ENCODE measurements at places on chromosomes 7 and 10.

GRCh38 chr7:79241288-79242060, 212.0 kb downstream of the MAGI2 start:
- no peak for DNase-seq

DNA sequence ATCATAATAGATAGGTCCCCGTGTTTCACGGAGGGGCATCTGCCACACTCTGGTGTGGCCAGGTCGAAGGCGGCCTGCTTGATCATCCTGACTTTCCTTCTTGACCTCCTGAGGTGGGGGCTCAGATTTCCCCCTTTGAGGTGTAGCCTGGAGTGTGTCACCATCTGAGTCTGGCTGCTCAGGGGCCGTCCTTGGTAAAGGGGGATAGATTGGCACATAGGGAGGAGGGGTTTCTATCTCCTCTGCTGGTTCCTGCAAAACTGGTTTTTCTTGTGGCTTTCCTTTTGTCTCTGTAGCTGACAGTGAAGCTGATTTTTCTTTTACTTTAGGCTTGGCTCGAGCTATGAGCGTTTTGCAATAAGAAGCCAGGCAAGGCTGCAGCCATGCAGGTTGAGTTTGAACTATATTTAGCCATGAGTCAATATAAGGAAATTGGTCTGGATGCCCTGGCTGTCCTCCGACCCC, 7.1 kb upstream of the ZNF117 start:
- DNase-seq = no peak

GRCh38 chr10:6239213-6239991, 36.7 kb downstream of the PFKFB3 start:
- no peak for DNase-seq

GRCh38 chr10:119344381-119344780, 137.0 kb downstream of the GRK5 start:
- no peak for DNase-seq

DNA sequence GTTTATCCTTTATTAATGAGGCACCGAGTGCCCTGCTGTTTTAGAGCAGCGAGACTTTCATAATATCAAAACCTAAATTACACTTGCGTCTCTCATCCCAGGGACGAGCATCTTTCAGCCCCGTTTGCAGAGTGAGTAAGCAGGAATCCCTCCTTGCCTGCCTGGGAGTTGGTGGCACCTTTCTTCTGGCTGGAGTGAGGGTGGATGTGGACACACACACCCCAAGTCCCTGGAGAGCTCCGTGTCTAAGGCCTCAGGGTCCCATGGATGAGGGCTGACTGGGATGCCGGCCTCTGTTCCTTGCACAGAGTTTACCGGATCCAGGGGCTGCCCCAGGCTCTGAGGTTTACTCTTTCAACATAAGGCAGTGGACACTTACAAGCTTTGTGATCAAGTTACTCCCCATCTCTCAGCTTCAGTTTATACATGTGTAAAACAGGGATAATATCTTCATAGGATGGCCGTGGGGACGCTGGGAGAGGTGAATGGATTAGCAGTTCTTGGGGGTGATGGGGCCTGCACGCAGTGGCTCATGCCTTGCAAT, 24.5 kb downstream of the POLL start:
- DNase-seq = no peak

GRCh38 chr10:95287281-95287680, 3.5 kb downstream of the PDLIM1 start:
- no peak for DNase-seq

DNA sequence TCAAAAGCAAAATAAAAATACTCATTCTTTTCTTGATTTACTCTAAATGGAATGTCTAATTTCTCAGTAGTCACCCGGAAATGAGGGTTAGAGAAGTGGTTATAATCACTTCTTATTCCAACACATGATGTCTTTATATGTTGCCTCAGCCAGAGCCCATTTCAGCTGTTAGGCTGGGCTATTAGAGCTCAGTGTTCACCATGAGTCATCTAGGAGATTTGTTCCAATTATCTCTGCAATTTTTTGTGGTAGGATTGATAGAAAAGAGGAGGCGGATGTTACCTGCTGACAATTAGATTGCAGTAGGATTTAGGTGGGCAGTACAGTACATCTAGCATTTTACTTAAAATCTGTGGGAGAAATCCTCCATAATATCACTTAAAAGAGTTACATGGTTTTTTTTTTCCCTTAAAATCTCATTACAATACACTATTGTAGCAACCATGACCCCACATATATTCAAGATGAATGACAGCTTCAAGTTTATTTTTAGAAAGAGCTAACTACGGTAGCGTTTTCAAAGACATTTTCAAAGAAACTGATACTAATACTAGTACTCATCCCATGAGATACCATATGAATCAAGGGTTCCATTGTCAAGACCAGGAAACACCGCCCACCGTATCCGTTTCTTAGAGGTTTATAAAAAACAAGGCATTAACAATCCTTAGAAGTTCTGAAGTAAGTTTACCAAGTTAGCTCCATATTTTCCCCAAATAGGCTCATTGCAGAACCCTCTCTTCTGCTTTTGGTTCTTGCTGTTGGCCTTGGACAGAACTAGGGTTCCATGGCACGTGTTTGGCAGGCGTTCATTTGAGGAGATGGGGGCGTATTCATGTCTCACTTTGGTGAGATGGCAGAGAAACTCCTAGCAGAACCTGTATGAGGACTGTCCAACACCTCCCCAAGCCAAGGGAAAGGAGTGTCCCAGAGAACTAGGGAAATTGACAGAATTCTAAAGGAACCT, 10.4 kb downstream of the CPA2 start:
- DNase-seq = no peak

DNA sequence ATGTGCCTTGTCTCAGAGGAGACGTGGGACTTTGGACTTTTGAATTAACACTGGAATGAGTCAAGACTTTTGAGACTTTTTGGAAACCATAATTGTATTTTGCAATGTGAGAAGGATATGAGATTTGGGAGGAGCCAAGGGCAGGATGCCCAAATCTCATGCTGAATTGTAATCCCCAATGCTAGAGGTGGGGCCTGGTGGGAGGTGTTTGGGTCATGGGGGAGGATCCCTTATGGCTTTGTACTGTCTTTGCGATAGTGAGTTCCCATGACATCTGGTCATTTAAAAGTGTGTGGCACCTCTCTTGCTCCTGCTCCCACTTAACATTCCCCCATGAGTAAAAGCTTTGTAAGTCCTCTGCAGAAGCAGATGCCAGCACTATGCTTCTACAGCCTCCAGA, 39.2 kb downstream of the DNAJC9 start:
- DNase-seq = no peak

GRCh38 chr10:38032886-38033285, 22.4 kb downstream of the ZNF33A start:
- DNase-seq = no peak

GRCh38 chr7:22213081-22213480, 143.9 kb downstream of the RAPGEF5 start:
- no peak for DNase-seq

DNA sequence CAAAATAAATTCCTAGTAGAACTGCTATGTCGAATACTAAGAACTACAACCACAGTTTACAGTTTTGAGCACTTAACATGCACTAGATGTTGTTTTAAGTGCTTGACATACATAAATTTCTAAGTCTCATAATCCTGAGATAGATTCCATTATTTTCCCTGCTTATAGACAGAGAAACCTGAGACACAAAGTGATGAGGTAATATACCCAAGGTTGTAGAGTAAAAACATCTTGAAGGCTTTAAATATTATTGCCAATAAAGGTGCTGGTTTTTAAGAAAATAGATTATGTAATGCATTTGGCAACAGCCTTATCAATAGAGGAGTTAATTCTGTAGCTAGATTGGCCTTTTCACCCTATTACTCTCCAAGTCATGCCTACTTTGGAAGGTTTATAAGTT, 48.2 kb downstream of the PLEKHA8 start:
- no peak for DNase-seq

DNA sequence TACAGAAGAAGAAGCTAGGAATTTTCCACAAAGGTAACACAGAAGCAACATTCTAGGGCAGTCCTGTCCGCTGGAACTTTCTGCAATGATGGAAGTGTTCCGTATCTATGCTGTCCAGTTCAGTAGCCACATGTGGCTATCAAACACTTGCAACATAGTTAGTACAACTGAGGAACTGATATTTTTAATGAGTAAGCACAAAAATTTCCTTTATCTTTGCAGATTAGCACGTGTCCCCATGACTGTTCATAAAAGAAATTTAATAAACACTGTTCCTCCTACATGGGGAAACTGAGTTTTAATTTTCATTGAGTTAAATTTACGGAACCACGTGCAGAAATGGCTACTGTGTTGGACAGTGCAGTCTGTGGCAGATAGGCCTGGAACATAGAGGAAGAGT, 336.4 kb upstream of the KMT2E start:
- no peak for DNase-seq

DNA sequence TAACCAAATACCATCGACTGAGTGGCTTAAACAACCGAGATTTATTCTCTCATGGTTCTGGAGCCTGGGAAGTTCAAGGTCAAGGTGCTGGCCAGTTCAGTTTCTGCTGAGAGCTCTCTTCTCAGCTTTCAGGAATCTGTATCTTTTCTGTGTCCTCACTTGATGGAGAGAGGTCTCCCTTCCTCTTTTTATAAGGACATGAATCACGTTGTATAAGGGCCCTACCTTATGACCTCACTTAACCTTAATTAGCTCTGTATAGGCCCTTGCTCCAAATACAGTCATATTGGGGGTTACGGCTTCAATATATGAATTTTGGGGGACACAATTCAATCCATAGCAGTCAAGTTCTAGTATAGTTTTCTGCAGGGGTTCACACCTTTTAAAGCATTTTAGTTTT, 135.2 kb upstream of the ADO start:
- no peak for DNase-seq

GRCh38 chr7:150668472-150668911, 17.0 kb upstream of the GIMAP2 start:
- no peak for DNase-seq

DNA sequence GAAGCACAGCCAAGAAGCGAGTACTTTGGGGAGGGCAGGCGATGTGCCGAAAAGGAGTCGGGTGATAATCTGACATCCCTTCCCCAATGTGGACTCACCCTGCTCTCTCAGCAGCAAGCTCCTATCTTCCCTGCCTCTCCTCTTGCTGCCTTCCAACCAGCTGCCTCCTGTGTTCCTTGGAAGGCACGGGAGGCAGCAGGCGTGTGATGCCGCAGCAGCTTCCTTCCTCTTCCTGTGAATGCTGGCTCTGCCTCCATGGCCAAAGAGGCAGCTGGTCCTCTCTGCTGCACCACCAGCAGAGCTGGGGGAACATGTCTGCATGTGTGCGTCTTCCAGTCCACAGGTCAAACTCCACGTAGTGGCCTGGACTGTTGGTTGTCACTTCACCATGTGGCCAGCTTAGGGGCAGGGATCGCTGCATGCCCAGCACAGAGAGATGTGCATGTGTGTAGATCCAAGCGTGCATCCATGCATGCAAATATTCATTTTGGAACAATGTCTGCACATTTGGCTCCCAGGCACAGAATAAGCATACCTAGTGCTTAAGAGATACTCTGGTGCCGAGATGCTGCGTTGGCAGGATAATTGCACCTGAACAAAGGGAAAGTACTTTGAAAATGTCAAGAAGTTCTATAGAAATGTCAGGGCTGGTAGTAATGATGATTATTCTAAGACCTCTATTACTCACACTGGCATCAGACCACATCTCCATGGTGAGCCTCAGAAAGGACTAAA, 499.8 kb downstream of the PLXNA4 start:
- DNase-seq = no peak

Data from esophagus squamous epithelium (tissue), 5 donors.